Breast epithelium (tissue), 4 donors: ENCODE measurements at places on chromosomes 3 and 15.

DNA sequence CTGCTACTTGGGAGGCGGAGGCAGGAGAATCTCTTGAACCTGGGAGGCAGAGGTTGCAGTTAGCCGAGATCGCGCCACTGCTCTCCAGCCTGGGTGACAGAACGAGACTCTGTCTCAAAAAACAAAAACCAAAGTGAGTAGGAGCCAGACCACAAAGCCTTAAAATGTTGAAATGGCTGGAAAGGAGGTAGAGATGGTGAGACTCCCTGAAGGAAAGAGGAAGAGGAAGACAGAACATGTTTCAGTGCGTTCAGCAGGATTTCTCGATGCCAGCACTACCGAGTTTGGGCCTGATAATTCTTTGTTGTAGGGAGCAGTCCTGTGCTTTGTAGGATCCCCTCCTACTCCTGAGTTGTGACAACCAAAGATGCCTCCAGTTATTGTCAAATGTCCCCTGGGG lies 189.9 kb downstream of the AKAP13 start:
- no peak overlapping the region for H3K4me3 ChIP-seq
- peaks cover 5% of the 10 kb centered on the region for H3K4me1 ChIP-seq
- DNase-seq = no peak
- no peak overlapping the region for H3K27ac ChIP-seq

GRCh38 chr15:39925112-39925842 lies 5.2 kb upstream of the GPR176 start:
- no peak overlapping the region for H3K4me3 ChIP-seq
- H3K36me3 ChIP-seq = no peaks in the 10 kb centered on the region
- no peak for DNase-seq
- H3K27me3 ChIP-seq = no peaks in the 10 kb centered on the region
- H3K27ac ChIP-seq = no peak overlapping the region

DNA sequence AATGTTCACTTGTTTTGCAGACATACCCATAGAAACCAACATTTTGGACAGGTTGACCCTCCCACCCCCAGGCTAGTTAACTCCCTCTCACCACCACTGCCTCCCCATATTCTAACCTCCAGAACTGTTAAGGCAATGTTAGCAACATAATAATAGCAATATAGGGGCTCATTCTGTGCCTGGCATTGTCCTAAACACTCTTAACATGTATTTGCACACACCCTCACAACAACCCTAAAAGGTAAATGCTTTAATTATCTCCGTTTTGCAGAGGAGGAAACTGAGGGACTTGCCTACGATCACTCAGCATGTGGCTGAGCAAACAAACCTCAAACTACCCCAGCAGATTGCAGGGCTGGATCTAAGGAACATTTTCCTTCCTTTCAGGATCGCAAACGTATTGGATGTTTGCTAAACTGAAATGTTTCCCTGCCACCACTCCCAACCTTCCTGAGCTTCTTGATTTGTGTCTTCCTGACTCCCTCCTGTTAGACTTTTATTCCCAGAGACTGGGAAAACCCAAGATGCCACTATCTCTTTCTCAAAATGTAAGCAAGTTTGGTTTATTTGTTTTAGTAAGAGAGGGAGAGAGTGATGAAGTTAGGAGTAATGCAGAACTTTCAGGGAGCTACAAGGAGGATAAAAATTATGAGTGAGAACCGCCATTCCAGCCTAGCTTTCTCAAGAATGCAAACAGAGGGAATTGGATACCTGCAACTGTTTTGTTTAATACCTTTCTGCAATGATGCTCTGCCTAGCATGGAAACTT lies 1.3 kb downstream of the SCG5 start:
- H3K4me3 ChIP-seq = no peak overlapping the region
- H3K27me3 ChIP-seq = no peaks in the 10 kb centered on the region

DNA sequence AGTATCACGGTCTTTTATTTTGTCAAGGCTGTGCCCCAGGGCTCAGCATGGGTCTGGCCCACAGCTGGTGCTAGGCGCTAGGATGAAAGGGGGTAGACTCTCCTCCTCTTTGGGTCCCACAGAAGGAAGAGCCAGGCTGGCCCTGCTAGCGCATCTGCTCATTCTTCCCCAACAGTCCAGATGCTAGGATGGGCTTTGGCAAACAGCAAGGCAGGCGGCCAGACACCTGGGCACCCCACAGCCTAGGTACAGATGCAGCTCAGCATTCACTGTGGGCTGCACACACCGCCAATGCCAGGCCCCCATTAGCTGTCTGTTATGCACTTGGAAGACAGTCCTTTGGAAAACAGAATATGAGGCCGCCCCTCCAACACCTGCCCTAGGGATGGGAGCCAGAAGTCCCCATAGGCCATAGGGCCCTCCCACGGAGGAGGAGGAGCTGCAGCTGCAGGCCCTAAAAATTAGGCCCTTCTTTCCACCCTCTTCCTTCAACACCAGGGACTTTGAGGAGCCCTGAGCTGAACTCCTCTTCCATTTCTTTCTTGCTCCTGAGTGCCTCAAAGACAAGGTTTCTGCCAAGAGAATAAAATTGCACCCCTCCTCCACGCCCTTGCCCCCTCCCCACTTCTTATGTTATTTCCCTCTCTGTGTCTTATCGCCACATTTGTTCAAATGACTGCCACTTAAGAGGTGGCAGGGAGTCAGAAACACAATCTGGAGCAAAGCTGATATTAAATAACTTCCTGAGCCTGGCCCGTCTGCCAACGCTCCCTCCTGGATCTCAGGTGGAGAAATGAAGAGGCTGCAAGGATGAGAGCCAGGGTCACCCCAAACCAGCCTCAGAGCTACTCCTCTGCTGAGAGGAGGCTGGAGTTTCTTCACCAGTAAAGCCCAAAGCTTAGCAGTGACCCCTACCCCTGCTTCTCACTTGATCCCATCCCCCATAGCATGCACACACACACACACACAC lies 13.7 kb downstream of the NTRK3 start:
- no peaks in the 10 kb centered on the region for H3K27me3 ChIP-seq
- H3K4me3 ChIP-seq = no peak overlapping the region
- DNase-seq = no peak
- no peaks in the 10 kb centered on the region for H3K36me3 ChIP-seq

GRCh38 chr15:52093539-52094510 lies 18.8 kb downstream of the BCL2L10 start:
- H3K4me1 ChIP-seq = peaks cover 6% of the 10 kb centered on the region
- H3K36me3 ChIP-seq = no peaks in the 10 kb centered on the region
- no peak overlapping the region for H3K4me3 ChIP-seq
- H3K27me3 ChIP-seq = no peaks in the 10 kb centered on the region
- DNase-seq = no peak

DNA sequence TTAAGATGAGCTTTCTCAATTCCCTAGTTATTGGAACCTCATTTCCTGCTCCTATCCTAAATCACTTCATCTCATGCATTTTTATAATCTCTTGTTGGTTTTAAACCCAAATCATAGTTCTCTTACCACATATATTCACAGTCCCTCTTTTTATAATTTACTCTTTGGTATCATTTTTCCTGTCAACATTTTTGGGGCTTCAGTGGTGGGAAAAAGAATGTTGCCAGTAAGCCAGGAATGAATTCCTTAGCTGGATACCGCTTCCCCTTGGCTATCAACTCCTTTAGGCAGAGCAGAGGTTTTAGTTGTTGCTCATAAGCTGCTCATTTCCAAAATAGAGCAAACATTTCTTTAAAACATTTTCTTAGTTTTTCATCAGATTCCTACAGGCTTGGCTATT lies 112.3 kb downstream of the GALK2 start:
- H3K4me1 ChIP-seq = no peaks in the 10 kb centered on the region
- no peaks in the 10 kb centered on the region for H3K36me3 ChIP-seq
